PC-3 (cell line): ENCODE measurements at places on chromosomes 11 and 22.

GRCh38 chr22:43591380-43591779 lies 179.6 kb downstream of the MPPED1 start:
- DNase-seq: no peak

DNA sequence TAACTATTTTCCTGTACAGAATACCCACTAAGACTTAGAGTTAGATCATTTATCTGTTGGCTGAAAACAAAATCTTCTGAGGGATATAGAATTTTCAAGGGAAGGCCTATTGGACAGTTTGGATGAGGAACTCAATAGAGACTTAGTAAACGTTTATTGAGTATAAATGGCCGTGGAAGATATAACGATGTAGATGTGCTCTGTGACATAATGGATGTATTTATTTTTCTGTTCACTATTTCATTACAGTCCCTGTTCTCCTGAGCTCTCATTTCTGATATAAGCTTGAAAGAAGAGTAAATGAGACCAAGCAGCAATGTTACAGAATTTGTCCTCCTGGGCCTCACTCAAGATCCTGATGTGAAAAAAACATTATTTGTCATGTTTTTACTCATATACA lies at the start of gene OR4A16:
OR4A16 (plus strand) TSS at position 301 of the 400 bp plus-strand sequence; CDS start at position 301, 0 bp downstream.
- DNase-seq: no peak

DNA sequence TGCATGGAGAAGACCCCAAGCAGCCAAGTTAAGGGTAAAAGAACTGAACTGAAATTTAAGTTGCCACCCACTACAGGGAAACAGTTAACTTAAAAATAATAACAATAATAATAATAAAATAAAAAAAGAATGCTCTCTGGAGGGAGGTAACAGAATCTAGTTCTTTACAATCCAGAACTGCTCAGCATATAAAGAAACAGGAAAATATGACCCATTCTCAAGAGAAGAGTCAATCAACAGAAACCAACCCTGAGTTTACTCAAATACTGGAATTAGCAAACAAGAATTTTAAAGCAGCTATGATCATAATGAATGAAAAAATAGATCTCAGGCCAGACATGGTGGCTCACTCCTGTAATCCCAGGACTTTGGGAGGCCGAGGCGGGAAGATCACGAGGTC lies 53.8 kb downstream of the DENND5A start:
- DNase-seq: no peak

GRCh38 chr11:85724748-85725465 lies 38.9 kb upstream of the CCDC89 start:
- no peak for DNase-seq

DNA sequence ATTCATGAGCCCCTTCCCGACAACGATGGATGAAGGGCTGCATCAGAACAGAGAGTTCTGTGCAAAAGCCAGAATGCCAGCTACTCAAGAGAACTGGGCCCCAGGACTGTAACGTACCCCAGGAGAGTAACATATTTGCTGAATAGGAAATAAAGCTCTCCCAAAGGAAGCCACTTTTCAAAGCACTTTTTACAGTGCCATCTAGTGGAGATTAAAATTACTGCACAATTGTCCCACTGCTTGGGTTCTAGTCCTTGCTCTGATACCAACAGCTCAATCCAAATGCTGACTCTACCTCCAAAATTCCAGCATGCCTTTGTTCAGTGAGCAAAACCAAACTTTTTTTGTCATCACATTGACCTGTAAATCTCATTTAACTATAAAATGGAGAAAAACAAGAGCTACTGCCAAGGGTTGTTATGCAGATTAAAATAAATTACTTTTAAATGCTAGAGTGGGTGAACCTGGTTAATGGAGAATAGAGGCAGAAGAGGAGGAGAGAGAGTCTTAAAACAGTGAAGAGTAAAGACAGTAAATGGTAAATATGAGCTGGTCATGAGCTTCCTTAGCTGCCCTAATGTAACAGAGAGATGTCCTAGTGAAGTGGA lies 87.6 kb upstream of the FSHB start:
- peak; percentile 68 for DNase-seq

GRCh38 chr11:66964495-66964894 lies 6.3 kb upstream of the PC start:
- DNase-seq: no peak

GRCh38 chr11:43401252-43401651 lies 42.5 kb downstream of the TTC17 start:
- DNase-seq: no peak

DNA sequence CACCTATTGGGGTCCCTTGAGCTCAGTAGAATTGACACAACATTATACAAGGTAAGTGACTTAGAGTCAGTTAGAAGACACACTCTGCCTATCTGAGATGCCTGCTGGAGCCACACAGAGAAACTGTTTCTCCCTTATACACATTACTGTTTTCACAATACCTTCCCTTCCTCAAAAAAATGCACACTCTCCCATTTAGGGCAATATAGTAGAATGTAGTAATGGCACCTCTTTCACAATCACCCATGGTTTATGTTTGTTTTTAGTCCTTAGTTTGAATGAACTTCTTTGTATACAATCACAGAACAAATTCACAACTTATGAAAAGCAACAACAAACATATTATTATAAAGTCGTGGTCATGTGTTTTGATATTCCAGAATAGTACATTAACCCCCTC lies 14.3 kb downstream of the OR52H1 start:
- no peak for DNase-seq

GRCh38 chr11:30585892-30586250 lies 282 bp downstream of the MPPED2 start:
- DNase-seq: no peak

DNA sequence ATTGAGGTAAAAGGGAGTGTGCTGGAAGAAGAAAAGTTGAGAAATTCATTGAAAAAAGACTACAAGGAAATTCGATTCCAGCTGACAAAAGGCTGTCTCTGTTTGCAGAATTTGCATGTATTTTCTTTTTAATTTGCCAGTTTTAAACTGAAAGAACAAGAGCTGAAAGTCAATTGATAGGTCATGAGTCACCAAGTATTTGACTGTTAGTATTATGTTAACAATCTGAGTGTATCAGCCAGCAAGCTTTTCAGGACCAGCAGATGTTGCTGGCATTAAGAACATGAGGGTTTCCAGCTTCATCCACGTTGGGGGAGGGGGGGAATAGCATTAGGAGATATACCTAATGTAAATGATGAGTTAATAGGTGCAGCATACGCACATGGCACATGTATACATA lies 726.7 kb downstream of the METTL15 start:
- DNase-seq: peak; percentile 84

GRCh38 chr22:35299217-35299672 lies 449 bp upstream of the TOM1 start:
- no peak for DNase-seq

DNA sequence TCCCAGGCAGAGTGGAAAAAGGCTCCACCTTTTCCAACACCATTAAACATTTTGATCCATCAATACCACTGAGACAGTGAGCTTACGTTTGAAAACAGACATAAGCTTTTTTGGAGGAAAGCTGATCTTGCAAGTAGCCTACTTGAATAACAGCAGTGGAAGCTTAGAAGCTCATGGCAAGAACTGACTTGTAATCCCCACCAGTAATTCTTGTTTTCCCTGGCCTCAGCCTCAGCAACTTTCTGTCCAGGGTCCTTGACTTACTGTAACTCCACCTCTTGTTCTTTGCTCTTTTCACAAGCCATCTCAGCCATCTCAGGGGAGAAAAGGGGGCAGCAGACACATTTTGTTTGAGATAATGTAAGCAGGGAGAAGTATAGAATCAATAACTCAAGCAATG lies 12.3 kb upstream of the MPZL2 start:
- no peak for DNase-seq

- no peak for DNase-seq
Observed at GRCh38 chr11:134752526-134752925, 340.5 kb upstream of the B3GAT1 start.

DNA sequence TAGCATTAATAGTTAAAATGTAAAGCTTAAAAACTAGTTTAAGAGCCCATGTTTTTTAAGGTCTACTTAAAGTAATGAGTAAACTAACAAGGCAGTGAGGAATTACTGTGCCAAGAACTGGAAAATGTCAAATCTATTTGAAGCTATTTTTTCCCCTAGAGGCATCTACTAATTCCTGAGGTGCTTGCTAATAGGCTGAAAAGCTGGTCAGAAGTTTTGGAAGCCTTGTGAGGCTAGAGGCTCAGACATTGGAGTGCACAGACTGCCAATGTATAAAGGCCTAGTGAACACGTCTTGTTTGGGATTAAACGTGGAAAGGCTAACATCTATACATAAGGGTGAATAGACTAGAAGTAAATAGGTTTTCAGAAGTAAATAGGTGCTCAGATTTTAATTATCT lies 136.5 kb upstream of the C11orf87 start:
- no peak for DNase-seq

GRCh38 chr11:128938156-128938885 lies 4.3 kb downstream of the TP53AIP1 start:
- no peak for DNase-seq

DNA sequence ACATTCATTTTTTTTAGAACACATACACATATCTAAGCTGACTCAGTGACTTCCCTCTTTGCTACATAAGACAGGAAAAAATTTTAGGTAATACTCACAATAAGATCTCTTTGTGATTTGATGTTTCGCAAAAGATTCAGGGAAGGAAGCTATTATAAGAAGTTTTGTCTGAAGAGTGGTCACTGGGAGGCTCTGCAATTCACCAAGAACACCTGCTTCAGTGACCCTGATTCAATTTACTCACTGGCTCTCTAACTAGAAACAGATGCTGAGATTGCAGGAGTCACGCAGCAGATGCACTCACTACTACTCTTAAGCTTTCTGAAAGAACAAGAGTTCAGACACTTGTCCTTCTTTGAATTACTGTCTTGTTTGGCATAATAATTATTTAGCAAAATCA lies 193.6 kb upstream of the DDI1 start:
- DNase-seq: no peak
